ENCODE measurements at places on chromosomes 2 and 18. TPM values are rescaled to one million over a fixed set of nuclear protein-coding genes. Genes with fewer than 3 reads are reported as not detected.

CHST10 gene
- total RNA-seq, result not detected

IL18R1 gene
- total RNA-seq, result 3.4 TPM

NBEAL1 gene
- 19.5 TPM for total RNA-seq

EGR4 gene
- not detected for total RNA-seq

FEV gene
- not detected for total RNA-seq

NDC80 gene
- total RNA-seq, result 71.7 TPM

ANKMY1 gene
- 94.8 TPM for total RNA-seq

CCT7 gene
- 319 TPM for total RNA-seq

TUBA3E gene
- not detected for total RNA-seq

ZBTB14 gene
- total RNA-seq, result 14.2 TPM

DNA sequence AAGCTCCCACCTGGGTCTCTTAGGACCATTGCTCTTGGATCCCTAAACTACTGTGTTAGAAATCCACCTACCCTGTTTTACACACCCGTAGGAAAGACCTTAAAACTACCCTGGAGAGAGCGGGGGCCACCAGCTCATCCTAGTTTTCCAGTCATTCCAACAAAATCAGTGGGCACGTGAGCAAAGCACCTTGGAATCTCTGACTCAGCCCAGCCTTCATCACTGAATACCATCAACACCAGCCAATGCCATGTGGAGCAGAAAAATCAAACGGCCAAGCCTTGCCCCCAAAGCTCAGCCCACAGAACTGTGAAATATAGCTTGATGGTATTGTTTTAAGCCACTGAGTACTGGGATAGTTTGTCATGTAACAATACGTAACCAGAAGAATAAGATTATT lies 449.7 kb upstream of the CHAC2 start:
- peaks cover 11% of the 10 kb centered on the region for H3K4me1 ChIP-seq
- H3K27ac ChIP-seq, result no peak overlapping the region
- H3K27me3 ChIP-seq, result no peaks in the 10 kb centered on the region
- H3K36me3 ChIP-seq, result no peaks in the 10 kb centered on the region

GRCh38 chr18:500632-501405 lies at the start of gene COLEC12:
Gene COLEC12, minus strand, starts transcription at chr18:500701. Its CDS starts 187 bp downstream, at chr18:500514.
- no peak for DNase-seq
- no peak within 1 kb of the TSS for H3K27ac ChIP-seq
- peaks cover 29% of the 10 kb centered on the region for H3K27me3 ChIP-seq
- no peak within 1 kb of the TSS for H3K4me3 ChIP-seq
- H3K36me3 ChIP-seq, result no peaks in the 10 kb centered on the region

GRCh38 chr2:133194362-133194655 lies 374.0 kb downstream of the NCKAP5 start:
- no peak for DNase-seq
- no peaks in the 10 kb centered on the region for H3K4me1 ChIP-seq

DNA sequence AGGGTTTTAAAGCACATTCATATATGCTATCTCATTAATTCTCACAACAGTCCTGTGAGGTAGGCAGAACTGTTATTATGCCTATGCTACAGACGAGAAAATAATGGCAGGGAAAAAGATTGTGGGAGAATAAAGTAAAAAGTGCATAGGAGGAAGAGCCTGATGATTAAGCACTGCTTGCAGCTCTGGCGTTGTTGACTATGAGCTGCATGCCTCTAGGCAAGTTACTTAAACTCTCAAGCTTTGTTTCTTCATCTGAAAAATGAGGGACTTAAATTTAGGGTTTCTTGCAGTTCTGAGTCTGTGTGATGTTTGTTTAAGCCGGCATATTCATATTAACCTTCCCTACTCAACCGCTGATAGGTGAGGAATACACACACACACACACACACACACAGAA lies 51.6 kb upstream of the RAPH1 start:
- DNase-seq, result no peak
- H3K27ac ChIP-seq, result peak overlapping the region; percentile 75
- H3K36me3 ChIP-seq, result no peaks in the 10 kb centered on the region
- H3K4me1 ChIP-seq, result peaks cover 62% of the 10 kb centered on the region
- no peaks in the 10 kb centered on the region for H3K27me3 ChIP-seq

DNA sequence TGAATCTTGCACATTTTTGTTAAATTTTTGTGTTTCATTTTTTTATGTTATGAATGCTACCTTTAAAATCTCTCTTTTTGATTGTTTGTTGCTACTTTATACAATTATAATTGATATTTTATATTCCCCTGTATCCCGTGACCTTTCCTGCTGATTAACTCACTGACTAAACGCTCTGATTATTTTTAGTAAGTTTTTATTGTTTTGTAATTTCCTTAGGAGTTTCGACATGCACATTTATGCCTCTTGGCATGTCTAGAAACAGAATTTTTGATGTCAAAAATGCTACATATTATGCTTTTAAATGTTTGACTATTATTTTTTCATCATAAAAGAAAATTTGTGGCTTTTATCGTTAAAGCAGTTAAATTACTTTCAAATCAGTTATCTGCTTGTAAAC lies 1131.6 kb upstream of the TMEFF2 start:
- no peak overlapping the region for H3K4me3 ChIP-seq
- no peaks in the 10 kb centered on the region for H3K4me1 ChIP-seq

DNA sequence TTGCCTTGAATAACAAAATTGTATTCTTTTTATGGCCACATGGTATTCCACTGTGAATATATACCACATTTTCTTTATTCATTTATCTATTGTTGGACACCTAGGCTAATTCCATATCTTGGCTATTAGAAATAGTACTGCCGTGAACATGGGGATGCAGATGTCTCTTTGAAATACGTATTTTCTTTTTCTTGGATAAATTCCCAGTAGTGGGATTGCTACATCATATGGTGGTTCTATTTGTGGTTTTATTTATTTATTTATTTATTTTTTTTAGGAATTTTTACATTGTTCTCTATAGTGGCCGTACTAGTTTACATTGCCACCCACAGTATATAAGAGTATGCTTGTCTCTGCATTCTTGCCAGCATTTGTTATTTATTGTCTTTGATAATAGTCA lies 679.8 kb upstream of the NRXN1 start:
- DNase-seq, result no peak
- H3K4me3 ChIP-seq, result no peak overlapping the region
- no peak overlapping the region for H3K27ac ChIP-seq
- no peaks in the 10 kb centered on the region for H3K4me1 ChIP-seq
- no peaks in the 10 kb centered on the region for H3K36me3 ChIP-seq
- H3K27me3 ChIP-seq, result no peaks in the 10 kb centered on the region

DNA sequence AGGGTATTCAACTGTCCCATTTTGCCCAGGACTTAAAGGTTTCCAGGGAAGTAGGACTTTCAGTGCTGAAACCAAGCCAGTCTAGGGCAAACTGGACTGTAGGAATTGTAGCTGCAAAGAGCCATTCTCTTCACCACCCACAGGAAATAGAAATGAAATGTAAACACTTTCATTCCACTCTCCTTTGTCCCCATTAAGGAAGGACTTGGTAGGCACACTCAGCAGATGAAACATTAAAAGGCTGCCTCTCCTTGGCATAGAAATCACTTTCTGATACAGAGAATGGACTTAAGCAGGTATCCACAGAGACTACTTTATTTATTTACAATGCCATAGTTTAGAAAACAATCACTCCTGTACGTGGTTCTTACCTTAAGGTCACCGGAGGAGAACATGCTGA lies 102.9 kb upstream of the CCDC195 start:
- DNase-seq, result no peak
- H3K27ac ChIP-seq, result no peak overlapping the region
- no peaks in the 10 kb centered on the region for H3K27me3 ChIP-seq
- H3K4me1 ChIP-seq, result peaks cover 13% of the 10 kb centered on the region

- no peak overlapping the region for H3K4me3 ChIP-seq
- H3K36me3 ChIP-seq, result no peaks in the 10 kb centered on the region
- H3K27me3 ChIP-seq, result no peaks in the 10 kb centered on the region
- H3K27ac ChIP-seq, result no peak overlapping the region
- no peak for DNase-seq
Measured at GRCh38 chr2:54041135-54041534, 70.3 kb upstream of the PSME4 start.

- no peak for DNase-seq
- H3K27ac ChIP-seq, result no peak overlapping the region
- no peaks in the 10 kb centered on the region for H3K27me3 ChIP-seq
- no peak overlapping the region for H3K4me3 ChIP-seq
Measured at GRCh38 chr18:39057423-39058064, 1491.9 kb upstream of the CELF4 start.

- peak; percentile 81 for DNase-seq
- H3K4me1 ChIP-seq, result peaks cover 28% of the 10 kb centered on the region
- H3K4me3 ChIP-seq, result 0 out of 2 replicates have a peak overlapping the region, but pooled peaks have one; percentile 26
- no peaks in the 10 kb centered on the region for H3K27me3 ChIP-seq
- H3K27ac ChIP-seq, result peak overlapping the region; percentile 67
Measured at GRCh38 chr2:197159661-197160211, 150.8 kb downstream of the ANKRD44 start.

GRCh38 chr2:222930862-222931261 lies 70.0 kb downstream of the ACSL3 start:
- no peak overlapping the region for H3K4me3 ChIP-seq
- peaks cover 84% of the 10 kb centered on the region for H3K36me3 ChIP-seq
- DNase-seq, result no peak
- no peaks in the 10 kb centered on the region for H3K27me3 ChIP-seq
- no peaks in the 10 kb centered on the region for H3K4me1 ChIP-seq

GRCh38 chr2:88585969-88586368 lies 41.3 kb downstream of the EIF2AK3 start:
- H3K4me3 ChIP-seq, result no peak overlapping the region
- no peaks in the 10 kb centered on the region for H3K4me1 ChIP-seq
- peaks cover 6% of the 10 kb centered on the region for H3K36me3 ChIP-seq

All from PC-9 (cell line).